ENCODE measurements at places on chromosomes 5 and 9. TPM values are rescaled to one million over a fixed set of nuclear protein-coding genes. Genes with fewer than 3 reads are reported as not detected.

DNA sequence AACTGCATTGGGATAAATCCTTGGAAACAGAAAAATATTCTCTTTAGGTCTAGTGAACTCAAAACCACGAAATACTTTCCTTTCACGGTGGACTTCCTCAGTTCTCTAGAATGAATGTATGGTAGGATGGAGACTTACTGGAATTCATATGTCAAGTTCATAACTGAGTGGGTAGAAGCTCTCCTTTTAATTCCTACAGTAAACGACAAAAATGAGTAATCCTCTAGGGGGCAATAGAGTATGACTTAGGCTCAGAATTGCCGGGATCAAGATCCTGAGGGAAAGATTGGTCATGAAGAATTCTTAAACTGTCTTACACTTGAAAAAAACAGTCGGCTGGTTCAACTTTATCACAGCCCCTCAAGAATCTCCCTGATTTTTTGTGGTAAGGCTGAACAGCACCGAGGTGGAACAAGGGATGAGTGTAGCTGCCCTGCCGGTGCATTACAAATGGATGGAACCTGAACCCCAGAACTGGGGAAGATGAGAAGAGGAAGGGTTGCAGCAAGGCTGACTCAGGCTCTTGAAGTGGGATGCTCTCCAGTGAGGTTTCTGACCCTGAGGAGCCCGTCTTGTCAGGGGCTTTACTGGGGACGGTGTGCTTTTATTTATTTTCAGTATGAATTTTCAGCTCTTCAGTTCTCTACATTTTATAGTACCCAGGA lies 14.0 kb upstream of the LOX start:
- H3K36me3 ChIP-seq = no peaks in the 10 kb centered on the region
- H3K4me1 ChIP-seq = no peaks in the 10 kb centered on the region
- DNase-seq = no peak
- no peak overlapping the region for H3K4me3 ChIP-seq
- no peak overlapping the region for H3K27ac ChIP-seq
- no peaks in the 10 kb centered on the region for H3K27me3 ChIP-seq

The OR2S2 gene
- not detected for total RNA-seq

DNA sequence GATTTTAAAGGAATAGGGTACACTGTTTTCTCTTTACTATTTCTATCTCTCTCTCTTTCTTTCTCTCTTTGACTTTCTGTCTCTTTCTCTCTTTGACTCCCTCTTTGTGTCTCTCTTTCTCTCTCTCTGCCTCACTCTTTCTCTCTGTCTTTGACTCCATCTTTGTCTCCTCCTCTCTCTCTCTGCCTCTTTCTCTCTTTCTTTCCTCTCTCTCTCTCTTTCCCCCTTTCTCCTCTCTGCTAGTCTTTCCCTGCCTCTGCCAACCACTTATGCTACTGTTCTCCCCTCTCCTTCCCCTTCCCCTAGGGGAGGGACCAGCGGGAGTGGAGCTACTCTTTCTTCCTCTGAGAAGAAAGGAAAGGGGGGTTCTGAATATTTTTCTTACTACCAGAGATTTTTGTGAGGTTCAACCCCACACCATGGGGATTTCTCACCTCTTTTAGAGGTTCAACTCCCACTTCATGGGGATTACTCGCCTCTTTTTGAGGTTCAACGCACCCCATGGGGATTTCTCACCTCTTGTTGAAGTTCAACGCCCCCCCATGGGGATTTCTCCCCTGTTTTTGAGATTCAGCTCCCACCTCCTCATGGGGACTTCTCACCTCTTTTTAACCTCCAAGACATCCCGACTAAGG lies 309.9 kb downstream of the NR3C1 start:
- no peak for DNase-seq
- H3K4me3 ChIP-seq = no peak overlapping the region
- H3K27ac ChIP-seq = no peak overlapping the region
- no peaks in the 10 kb centered on the region for H3K36me3 ChIP-seq

- H3K27me3 ChIP-seq = no peaks in the 10 kb centered on the region
- H3K27ac ChIP-seq = no peak overlapping the region
- no peak for DNase-seq
- no peaks in the 10 kb centered on the region for H3K4me1 ChIP-seq
- H3K36me3 ChIP-seq = no peaks in the 10 kb centered on the region
Measured at GRCh38 chr9:114720086-114720676, 38.2 kb upstream of the TEX48 start.

Data from thyroid gland (tissue), 4 donors.